ENCODE measurements at places on chromosomes 5 and 9. TPM values are rescaled to one million over a fixed set of nuclear protein-coding genes. Genes with fewer than 3 reads are reported as not detected.

The SLC25A2 gene
- total RNA-seq = 0.27 TPM

The ATP10B gene
- not detected for total RNA-seq

The PRR7 gene
- total RNA-seq = 12.3 TPM

- no peak for DNase-seq
Measured at GRCh38 chr5:110321117-110321516, 405.4 kb downstream of the TMEM232 start.

GRCh38 chr5:174047472-174048099, 2.1 kb downstream of the NSG2 start:
- no peak for DNase-seq

All from activated CD4-positive, alpha-beta T cell treated with anti-CD3 and anti-CD28 coated beads for 36 hours (primary cell).